ENCODE measurements at places on chromosomes 6 and 20.

DNA sequence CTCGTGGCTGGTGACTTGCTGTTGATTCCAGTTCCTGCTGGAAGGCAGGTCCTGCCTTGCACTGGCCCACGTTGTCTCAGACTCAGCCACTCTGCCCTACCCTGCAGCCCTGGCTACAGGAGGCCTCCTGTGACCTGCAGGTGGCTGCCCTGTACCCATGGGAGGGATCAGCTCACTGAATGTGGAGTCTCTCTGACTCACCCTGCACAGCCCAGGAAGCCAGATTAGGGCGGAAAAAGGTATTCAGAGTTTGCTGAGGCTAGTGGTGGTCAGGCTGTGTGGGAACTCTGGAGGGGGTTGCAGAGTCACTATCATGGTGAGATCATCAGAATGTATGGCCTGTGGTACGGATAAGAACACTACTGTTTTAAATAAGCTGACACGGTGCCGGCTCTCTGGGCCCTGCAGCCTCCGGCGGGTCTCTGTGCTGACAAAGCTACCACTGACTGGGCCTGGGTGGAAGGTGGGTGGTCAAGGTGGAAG is 24.7 kb upstream of the PYGB start:
- peak; percentile 58 for DNase-seq

GRCh38 chr6:32475392-32476206 is 35.9 kb downstream of the HLA-DRA start:
- no peak for DNase-seq

DNA sequence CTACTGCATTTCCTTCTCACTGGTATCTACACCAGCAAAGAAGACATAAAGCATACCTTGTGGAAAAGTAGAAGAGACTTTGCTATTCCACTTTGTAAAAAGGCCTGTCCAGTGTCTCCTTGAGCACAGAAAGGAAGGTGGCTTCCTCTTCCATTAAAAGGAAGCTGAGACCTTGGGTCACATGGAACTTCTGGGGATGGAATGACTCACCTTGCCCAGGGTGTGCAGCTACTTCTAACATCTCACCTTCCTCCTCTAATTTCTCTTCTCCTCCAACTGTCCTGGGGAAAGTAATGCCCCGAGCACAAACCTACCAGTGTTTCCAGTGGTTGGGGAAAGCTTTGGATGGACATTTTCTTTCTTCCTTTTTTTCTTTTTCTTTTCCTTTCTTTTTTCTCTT is 848.8 kb upstream of the MAP3K7 start:
- DNase-seq, result no peak

DNA sequence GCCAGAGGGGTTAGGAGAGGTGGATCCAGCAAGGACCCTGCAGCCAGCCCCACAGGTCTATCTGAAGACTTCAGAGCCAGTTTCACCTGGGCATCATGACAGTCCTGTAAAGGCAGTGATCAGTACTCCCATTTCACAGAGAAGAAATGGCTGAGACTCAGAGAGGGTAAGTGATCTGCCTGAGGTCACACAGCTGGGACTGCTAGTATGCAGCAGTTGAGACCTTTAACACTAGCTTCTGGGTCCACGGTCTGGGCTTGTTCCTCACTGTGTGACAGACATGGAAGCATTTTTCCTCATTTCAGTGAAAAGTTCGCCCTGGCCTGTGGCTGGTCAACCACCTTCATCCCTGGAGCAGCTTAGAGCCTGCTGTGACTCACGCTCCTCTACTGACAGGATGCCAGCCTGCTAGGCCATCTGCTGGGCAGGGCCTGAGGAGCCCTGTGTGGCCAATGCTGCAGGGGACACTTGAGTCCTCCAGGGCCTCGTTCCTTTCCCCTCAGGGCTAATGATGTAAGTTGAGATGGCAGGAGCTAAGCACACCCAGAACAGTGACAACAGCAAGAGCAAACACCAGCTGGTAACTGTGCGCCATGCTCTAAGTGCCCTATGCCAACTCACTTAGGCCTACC is 192.0 kb downstream of the LRFN2 start:
- no peak for DNase-seq

- DNase-seq, result no peak
These were observed 117.5 kb downstream of the GMPR start for GRCh38 chr6:16355699-16356446.

- no peak for DNase-seq
These were observed 134.1 kb downstream of the RFPL4B start for GRCh38 chr6:112481211-112481610.
